ENCODE measurements at places on chromosomes 16 and 17.

GRCh38 chr17:60941028-60941427, 263.4 kb downstream of the BCAS3 start:
- DNase-seq, result no peak

- DNase-seq, result no peak
Measured at GRCh38 chr17:76930107-76930506, 61.9 kb downstream of the MGAT5B start.

DNA sequence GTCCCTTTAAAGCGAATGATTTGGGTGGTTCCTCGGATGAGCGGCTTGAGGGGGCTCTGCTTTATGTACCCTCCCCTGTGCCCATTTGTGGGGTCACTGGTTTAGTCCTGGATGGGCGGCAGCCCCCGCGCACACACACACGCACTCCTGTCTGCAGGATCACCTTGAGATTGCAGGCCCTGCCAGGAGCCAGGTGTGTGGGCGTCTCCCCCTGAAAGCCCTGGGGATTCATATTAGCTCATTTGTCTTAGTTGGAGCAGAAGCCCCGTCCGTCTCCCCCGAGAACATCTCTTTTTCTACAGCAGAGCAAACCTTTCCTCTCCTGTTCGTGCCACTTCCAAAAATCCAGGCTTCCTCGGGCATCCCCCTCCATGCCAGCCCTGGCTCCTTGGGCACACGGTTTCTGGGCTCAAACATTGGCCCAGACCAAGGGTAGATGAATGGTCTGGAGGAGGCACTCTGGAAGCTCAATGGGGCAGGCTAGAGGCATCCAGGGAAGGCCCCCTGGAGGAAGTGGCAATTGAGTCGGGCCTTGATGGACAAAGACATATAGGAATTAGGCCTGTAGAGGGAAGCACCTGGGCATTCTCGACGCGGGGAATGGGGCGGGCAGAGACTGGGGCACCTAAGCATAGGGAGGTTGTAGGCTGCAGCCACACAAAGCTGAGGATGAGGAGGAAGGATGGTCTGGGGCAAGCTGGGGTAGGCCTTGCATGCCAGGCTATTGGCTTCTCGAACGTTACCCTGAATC, 218.5 kb upstream of the GSE1 start:
- DNase-seq, result no peak

- no peak for DNase-seq
Measured at GRCh38 chr17:74287031-74287602, 13.1 kb downstream of the DNAI2 start.

- DNase-seq, result no peak
Measured at GRCh38 chr16:18803569-18804462, 2.5 kb upstream of the ARL6IP1 start.

DNA sequence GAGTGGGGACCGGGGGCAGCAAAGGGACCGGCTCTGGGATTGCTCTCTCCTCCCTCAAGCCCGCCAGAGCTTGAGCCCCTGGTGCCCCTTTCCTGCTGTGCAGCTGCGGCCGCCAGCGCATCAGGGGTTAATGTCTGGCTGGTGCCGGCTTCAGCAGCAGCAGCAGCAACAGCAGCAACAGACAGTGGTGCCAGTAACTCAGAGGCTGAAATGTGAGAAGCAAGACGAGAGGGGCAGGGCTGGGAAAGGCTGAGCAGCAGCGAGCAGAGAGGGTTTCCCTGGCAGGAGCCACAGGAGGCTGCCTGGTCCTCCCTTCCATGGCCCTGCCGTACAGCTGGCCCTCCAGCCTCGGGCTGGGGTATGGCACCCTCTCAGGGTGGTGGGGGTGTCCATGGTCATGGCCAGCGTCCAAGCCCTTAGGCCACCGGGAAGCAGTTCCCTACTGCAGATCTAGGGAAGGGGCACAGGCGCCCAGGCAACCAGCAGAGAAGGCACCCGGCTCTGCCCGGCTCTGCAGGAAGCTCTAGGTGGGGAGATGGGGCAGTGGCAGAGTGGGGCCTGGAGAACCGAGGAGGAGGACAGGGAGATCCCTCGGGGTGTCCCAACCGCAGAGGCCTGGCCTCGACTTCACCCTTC, 21.1 kb upstream of the TFAP4 start:
- DNase-seq, result no peak

- DNase-seq, result no peak
Measured at GRCh38 chr16:55102531-55102930, 171.9 kb downstream of the IRX5 start.

- DNase-seq, result no peak
Measured at GRCh38 chr16:57479205-57479975, 6.9 kb downstream of the DOK4 start.

GRCh38 chr16:23131436-23131835, 17.8 kb downstream of the USP31 start:
- DNase-seq, result no peak

DNA sequence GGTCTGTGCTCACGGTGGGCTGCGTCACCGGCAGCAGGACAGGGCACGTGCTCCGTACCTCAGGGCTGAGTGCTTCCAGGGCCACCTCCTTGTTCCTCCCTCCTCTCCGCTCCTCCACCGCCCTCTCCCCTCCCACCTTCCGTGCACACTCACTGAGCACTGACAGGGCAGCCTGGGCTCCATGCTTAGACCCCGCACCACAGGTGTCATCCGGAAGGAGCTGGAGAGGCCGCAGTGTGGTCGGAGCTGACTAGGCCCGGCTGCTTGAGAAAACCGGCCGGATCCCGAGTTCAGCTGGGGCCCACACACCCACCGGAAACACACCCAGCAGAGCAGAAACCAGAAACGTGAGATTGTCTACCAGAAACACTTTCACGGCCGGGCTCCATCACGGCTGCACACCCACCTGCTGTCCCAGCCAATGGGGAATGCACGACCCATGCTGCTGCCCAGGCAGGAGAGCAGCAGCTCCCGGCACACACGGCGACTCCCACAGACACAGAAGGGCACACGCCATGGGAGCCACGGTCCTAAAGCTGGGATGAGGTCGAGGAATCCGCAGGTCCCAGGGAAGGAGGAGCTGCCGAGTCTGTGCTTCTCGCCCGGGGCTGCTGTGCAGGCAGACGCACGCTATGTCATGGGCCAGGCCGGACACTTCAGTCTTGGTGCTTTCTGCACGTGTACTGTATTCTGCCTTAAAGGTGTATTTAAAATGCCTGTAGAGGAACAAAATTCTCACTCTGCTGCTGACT, 55.0 kb upstream of the ZNF469 start:
- DNase-seq, result no peak

DNA sequence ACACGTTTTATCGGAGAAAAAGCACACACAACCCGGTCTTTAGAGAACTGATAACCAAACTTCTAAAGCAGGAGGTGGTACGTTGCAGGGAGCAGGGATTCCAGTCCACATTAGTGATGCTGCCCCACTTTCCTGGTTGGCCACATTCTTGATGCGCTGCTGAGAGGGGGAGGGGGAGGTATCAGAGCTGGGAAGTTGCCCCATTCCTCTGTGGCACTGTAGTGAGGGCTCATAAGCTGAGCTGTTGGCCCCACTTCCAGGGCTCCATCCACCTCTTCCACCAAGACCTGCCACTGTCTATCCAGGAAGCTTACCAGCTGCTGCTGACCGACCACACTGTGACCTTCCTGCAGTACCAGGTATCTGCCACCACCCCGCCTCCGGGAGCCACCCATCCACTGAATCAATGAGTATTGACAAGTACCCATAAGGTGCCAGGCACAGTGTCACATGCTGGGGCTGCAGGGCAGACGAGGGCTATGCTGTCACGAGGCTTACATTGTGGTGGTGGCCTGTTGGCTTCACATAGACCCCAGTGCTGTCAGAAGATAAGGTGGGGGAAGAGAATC, 1.1 kb downstream of the TSEN54 start:
- no peak for DNase-seq

DNA sequence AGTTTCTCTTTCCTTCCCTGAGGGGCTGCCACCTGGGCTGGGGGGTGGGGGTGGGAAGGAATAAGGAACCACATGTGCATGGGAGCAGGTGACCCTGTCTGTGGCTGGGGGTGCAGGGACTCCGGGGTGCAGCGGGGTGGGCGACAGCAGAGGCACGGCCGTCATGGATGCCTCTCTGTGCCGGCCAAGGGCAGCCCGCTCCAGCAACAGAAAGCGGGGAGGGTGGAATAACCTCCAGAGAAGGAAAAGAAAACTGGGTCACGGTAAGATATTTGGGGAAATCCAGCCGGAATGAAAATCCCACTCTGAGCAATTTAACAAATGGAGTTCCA, 4.2 kb downstream of the NDUFAF8 start:
- DNase-seq, result no peak

- DNase-seq, result no peak
Measured at GRCh38 chr17:76426853-76427252, 26.1 kb downstream of the UBE2O start.

- no peak for DNase-seq
Measured at GRCh38 chr16:28897826-28898225, 19.5 kb downstream of the ATP2A1 start.

- no peak for DNase-seq
Measured at GRCh38 chr16:57358527-57359095, at the start of gene CCL22. Gene CCL22 (plus strand): TSS chr16:57358783. CDS start chr16:57358817, 34 bp downstream.

GRCh38 chr16:69474408-69474807, 50.0 kb downstream of the CYB5B start:
- no peak for DNase-seq

DNA sequence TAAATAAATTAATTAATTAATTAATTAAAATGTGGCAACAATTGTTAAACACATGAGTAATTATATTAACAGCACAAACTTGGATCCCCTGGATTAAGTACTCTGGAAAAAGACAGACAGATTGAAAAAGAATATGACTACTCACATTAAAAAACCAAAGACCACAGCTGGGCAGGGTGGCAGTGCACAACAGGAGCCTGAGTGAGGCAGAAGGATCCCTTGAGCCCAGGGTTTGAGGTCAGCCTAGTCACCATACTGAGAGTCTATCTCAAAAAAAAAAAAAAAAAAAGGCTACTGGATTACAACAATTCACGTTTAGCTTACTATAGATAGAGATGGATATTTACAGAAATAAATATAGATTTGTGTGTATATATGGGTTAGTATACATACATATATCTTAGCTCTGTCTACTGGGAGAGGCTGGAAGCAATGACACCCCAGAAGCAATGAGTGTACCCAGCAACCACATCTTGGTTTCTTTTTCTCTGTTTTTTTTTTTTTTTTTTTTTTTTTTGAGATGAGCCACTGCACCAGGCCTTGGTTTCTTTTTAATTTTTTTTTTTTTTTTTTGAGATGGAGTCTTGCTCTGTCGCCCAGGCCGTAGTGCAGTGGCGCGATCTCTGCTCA, 10.6 kb upstream of the SUZ12 start:
- no peak for DNase-seq

DNA sequence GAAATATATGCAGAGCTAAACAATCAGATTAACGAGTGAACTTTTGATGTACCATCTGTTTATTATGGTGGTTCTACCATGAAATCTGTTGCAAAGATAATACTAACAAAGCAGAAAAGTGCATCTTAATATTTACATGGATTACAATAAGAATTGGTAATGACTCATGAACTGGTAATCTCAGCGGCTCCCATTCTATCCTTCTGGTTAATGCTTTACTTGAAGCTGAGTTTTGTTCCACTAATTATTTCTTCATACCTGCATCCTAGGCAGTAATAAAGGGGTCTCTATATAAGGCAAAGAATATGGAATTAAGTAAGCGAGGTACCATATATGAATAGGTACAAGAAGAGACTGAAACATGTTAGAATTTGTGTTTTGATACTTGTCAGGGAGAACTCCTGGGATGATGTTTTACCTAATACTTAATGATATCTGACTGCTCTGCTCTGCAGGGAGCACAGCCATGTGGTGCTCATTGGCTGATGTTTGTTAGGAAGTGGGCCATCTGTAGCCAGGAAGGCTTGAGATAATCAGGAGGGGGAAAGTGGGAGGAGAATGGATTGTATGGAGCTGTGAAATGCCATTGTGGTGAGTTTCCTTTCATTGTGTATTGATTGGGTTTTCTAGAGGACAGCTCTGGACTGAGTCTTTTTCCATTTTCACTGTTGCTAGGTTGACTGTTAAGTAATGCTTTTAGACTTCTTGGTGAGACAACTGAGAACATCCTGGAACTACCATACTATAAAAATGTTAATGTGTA, 52.6 kb downstream of the MAP2K6 start:
- no peak for DNase-seq

DNA sequence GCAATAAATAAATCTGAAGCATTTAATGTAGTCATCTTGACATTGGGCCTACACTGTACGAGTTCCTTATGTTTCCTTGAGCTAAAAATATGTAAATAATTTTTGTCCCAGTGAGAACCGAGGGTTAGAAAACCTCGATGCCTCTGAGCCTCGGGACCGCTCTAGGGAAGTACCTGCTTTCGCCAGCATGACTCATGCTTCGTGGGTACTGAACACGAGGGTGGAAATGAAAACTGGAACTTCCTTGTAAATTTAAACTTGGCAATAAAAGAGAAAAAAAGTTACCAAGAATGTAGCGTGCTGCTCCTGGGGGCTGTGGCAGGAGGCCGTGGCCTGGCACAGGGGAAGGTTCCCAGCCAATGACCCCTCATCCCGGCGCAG, 74.1 kb downstream of the SOCS1 start:
- DNase-seq, result no peak

DNA sequence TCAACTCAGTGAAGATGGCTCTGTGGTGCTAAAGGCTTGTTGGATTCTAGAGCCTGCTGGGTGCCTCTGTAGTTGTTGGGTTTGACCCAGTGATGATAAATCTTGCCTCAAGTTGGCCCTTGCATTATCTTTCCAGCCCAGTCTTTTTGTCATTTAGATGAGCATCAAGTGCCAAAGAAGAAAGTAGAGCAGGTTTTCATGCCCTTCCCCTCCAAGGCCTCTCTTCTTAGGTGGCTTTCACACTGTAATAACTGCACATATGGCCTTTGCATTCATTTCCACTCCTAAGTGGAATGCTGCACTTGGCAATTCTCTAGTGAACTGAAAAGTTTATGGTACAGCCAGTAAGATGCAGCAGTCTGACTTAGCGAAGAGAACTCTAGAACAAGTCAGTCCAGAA, 165.1 kb downstream of the PHKB start:
- DNase-seq, result no peak
